Caki2 (cell line): ENCODE measurements at places on chromosomes 3 and 15. TPM values are rescaled to one million over a fixed set of nuclear protein-coding genes. Genes with fewer than 3 reads are reported as not detected.

DNA sequence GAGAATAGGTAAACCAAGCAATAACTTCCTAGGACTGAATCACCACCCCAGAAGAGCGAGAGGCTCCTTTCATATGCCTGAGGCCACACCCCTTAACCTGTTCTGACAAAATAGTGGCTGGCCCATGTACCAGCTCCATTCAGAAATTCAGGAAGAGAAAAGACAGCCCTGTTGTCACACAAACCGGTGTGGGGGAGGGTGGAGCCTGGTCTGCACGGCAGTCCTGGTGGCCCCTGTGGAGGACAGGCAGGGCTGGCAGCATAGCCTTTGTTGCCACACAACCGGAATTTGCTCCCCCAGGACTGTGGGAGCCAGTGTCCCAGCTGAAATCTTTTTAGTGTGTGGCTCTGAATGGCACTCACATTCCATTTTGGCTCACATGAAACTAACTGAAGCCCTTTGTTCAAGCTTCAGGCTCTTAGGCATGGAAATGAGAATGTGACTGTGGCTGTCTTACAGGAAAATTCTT lies 23.8 kb downstream of the RLBP1 start:
- no peak for DNase-seq

- DNase-seq: peak; percentile 14
Observed at GRCh38 chr3:141392897-141393734, 24.8 kb downstream of the ZBTB38 start.

GRCh38 chr15:85974348-85974705 lies 105.3 kb upstream of the AGBL1 start:
- no peak for DNase-seq

GRCh38 chr3:60206206-60206605 lies 1045.0 kb downstream of the FHIT start:
- DNase-seq: no peak

GRCh38 chr15:57436166-57436565 lies 59.9 kb downstream of the CGNL1 start:
- no peak for DNase-seq

Gene GCNT3
- total RNA-seq: 0.64 and 5.9 TPM in 2 replicates

Gene SEMA3G
- total RNA-seq: 0.17 TPM in 1 of 2 replicates, not detected in the other
